NCI-H69 (cell line): ENCODE measurements at places on chromosomes 7 and 10.
A peak's percentile ranks its signal among the peaks of the same experiment; 100 is the strongest.

DNA sequence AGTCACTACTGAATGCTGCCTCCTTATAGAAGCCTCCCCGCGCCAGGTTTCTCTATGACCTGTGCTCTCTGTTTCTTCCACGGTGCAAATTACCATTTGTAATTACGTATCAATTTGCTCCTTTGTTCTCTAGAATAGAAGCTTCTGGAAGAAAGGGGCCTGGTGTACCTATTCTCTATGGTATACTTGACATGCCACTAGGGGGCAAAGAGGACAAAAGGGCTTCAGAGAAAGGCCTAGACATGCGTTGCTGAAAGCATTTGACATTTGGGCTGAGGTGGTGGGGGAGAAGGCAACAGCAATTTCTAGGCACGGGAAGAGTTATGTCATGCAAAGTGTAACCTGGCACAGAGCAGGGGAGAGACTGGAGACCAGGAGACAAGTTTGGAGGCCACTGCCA lies 148.7 kb downstream of the WDR11 start:
- peak; percentile 4 for DNase-seq

- DNase-seq: peak; percentile 55
Measured at GRCh38 chr10:78924319-78925003, 144.3 kb upstream of the ZMIZ1 start.

DNA sequence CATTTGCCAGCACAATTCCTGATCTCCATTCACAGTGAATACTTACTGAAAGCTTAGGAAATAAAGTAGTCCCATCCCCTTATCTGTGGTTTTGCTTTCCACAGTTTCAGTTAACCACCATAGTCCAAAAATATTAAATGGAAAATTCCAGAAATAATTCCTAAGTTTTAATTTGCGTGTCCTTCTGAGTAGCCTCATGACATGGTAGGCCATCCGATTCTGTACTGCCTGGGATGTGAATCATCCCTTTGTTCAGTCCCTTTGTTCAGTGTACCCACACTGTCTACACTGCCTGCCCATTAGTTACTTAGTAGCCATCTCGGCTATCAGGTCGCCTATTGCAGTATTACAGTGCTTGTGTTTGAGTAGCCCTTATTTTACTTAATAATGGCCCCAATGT lies 14.2 kb downstream of the RAB11FIP2 start:
- no peak for DNase-seq

DNA sequence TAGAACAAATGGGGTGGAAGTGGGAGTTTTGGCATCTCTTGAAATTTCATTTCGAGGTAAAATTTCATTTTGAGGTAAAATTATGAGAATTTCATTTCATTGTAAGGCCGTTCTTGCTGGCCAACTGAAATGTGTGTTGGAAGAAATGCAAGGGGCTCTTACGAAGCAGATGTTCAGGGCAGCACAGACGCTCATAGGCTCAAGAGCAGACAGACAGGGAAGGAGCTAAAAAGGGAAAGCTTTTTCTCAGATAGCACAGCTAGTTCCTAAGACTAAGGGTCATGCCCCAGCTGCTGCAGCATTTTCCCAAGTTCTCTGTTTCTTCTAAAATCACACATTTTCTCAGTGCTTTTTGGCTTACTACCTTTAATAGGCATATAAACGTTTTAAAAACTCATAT lies 65.1 kb upstream of the SFMBT2 start:
- no peak for DNase-seq

- DNase-seq: no peak
Measured at GRCh38 chr10:68052463-68052862, 22.6 kb downstream of the HERC4 start.

GRCh38 chr7:107958764-107959526 lies 44.0 kb downstream of the LAMB1 start:
- no peak for DNase-seq

DNA sequence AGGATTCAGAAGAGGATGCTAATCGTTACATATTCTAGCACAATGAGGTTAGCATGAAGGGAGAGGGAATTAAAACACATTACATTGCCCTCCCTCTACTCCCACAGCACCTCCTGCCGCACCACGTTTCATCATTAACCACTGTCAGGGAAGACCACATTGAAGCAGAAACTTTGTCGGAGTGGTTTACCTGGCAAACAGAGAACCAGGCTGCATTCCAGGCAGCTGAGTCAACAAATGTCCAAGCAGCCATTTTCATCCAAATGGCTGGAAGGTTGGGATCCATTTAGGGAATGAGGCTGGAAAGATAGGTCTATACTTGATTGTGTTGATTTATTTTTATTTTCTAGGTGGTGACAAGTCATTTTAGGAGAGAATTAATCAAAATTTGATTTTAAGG lies 273.6 kb downstream of the DYNC1I1 start:
- DNase-seq: peak; percentile 87

GRCh38 chr7:24834128-24834798 lies 77.0 kb upstream of the GSDME start:
- DNase-seq: no peak

GRCh38 chr10:104318326-104318725 lies 19.9 kb downstream of the ITPRIP start:
- DNase-seq: no peak

DNA sequence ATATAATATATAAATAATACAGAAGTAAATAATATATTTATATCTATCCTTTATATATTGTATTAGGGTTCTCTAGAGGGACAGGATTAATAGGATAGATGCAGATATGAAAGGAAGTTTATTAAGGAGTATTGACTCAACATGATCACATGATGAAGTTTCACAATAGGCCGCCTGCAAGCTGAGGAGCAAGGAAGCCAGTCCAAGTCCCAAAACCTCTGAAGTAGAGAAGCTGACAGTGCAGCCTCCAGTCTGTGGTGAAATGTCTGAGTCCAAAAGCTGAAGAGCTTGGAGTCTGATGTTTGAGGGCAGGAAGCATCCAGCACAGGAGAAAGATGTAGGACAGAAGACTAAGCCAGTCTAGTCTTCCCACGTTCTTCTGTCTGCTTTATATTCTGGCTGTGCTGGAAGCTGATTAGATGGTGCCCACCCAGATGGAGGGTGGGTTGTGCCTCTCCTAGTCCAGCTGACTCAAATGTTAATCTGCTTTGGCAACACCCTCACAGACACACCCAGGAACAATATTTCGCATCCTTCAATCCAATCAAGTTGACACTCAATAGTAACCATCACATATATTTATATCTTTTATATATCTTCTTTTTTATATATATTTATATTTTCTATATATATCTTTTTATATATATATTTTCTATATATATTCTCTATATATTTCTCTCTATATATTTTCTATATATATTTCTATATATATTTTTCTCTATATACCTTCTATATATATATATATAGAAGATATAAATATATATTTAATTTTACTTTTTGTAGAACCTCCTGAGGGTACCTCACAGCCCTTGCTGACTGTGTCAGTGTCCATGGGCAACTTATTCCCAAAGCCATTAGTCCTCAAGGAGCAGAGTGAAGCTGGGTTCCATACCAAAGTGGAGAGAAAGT lies 24.6 kb upstream of the AKR1B10 start:
- DNase-seq: no peak

DNA sequence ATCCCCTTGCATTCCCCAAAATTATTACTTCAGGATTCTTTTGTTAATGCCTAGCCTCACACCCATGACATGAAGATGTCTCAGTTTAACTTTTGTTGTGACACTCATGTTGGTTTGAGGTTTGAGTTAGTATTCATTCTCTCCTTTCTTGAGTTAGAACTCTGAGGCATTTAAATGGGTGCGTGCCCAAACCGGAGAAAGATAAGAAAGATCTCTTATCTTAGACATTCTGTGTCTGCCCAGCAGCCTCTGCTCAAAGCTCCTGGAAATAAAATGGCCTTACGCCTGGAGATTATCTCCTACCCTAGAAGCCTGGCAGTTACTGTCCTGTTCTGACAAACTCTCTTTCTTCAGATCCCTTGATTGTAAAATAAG lies 26.3 kb downstream of the WBP1L start:
- DNase-seq: no peak

- DNase-seq: no peak
Measured at GRCh38 chr7:37826825-37827224, 21.6 kb upstream of the NME8 start.

DNA sequence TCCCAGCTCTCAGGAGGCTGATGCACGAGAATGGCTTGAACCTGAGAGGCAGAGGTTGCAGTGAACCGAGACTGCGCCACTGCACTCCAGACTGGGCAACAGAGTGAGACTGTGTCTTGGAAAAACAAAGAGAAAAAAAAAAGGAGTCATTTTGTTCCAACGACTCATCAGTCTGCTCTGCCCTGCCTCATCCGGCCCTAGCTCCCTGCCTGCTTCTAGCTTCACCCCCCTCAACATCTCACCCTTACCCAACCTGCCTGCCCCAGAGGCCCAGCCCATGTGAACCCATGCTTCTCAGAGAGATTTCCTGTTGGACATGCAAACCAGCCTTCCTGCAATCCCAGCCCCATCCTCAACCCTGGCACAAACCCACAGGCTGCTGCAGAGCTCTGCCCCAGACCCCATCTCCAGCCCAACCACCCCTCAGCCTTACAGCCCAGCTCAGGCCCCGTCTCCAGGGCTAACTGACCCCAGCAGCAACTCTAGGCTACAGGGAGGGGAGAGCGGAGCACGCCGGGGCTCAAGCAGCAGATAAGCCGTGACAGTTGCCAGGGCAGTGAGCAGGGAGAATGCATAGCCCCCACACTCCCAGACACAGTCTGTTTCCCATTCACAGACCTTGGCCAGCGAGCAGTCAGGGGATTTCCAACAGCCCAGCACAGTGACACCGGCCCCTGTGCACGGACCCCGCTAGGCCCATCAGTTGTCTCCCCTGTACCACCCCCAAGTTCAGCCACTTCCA lies 86.0 kb upstream of the KCTD7 start:
- no peak for DNase-seq

GRCh38 chr7:115183431-115184057 lies 261.6 kb downstream of the MDFIC start:
- no peak for DNase-seq
